ENCODE measurements at places on chromosomes 12 and 14.

DNA sequence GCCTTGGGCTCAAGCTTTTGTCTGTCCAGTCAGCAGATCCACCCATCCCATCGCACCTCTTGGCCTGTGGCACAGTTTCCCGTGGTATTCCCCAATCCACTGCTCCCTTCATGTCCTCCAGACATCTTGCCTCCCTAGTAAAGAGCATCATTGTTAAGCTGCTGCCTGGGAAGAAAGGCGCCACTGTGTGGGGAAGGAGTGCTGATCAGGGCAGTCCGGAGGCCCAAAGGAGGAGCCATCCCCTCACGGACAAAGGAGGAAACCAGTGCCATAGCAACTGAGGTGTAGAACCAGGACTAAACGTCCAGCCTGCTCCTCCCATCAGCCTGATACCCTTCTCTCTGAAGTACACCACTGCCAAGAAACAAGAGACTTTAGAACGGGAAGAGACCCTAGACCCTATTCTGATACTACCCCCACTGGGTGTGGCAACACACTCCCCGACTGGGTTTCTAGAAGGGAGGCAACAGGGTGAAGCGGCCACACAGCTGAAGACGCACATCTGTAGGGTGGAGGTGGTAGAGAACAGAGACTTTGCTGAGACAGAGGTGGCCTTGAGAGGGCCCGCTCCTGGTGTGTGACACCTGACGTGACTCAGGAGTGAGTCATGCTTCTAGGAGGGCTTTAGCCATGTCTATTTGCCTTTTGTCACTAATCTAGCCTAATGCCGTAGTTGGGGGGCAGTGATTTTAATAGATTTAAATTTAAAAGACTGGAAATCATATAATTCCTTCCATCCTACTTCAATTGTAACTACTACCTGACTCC, 185.0 kb downstream of the DPF3 start:
- no peak for DNase-seq

DNA sequence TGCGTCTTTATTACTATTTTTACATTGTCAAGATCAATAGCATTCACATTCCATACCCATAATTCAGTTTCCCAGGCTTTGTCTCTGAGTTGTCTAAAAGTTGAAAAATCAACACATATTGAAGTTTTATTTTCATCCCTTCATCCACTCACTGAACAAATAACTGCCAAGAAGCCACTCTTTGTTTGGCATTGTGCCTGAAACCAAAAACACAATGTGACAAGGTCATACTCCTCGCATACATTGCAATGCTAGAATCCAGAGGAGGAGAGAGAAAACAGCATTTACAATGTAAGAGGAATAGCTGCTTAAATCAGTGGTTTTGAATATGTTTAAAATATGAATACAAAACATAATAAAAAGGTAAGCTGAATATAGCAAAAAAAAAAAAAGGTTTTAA, 71.8 kb downstream of the CCDC60 start:
- no peak for DNase-seq

DNA sequence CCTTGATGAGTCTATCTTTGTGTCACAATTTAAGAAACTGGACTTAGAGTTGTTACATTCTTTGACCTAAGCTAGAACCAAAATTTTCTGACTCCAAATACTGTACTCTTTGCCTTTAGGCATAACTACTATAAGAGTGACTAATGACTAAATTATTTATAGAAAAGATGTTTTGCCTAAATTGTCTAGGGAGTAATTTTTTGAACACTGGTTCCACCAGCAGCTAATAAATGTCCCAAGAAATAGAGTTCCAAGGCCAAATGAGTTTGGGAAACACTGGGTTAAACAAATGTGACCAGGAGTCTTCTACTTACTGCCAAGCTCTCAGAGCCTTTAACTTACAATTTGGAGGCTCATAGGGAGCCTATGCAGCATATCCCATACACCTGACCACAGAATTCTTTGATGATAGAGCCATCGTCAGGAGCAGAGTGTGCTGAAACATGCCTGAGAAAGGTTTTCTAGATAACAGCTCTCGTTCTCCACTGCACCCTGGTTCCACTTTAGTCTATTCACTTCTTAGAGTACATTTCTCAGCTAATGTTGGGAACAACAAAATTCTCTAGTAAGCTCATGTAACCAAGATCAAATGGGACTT, 215.9 kb upstream of the HMGA2 start:
- no peak for DNase-seq

GRCh38 chr14:36105401-36105800, 71.1 kb downstream of the PTCSC3 start:
- no peak for DNase-seq

DNA sequence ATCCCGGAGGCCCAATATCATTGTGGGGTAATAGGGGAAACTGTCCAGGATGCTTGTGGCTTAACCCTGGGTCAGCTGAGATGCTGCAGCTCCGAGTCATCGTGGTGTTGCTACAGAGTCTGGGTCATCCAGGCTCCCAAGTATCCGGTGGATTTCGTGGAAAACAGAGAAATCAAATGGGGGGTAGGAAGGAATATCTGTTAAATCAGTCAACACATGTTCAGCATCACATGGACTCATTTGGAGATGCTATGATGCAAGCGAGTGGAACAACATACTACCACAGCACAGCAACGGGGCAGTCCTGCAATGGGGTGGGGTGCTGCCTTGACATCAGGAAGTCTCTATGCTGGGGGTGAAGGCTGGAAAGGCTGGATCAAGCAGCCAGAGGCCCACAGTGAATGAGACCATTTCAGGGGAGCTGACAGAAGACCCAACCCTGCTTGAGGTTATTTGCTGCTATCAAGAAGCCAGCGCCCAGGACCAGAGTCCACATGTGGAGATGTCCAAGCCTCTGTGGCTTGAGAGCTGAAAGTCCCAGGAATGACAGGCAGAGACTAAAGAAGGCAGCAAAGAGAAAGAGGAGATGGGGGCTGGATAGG, 22.9 kb downstream of the VDR start:
- no peak for DNase-seq

DNA sequence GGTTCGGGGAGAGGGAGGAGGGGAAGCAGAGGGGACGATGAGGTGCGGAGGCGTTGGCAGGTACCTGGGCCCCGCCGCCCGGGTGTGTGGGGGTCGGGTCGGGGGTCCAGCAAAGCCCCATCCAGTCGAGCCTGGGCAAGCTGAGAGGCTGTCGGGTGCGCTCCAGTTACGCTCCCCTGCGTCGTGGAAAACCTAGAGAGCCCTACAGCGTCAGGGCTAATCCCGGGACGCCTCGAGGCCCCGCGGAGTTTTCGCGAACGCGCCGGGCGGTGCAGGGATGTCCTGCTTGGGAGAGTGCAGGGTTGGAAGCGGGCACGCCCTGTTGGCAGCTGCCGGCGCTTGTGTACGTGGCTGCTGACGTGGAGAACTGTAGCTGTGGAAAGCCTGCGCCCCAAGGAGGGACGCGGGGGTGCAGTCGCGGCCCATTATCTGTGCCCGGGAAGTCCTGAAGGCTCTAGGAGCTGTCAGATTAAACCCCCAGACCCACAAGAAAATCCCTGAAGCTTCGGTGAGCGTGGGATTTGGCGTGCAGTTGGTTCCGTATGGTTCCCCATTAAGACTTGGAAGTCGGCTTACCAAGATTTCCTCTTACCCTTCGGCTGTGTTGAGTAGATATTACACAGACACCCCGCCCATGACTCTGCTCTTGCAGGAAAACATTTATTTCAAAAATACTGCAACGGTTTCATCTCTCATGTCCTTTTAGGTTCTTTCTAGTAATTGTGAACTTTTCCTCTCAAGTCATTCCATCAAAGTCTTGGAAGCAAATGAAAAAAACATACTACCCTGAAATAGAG, 11.3 kb upstream of the SLC38A2 start:
- DNase-seq: peak; percentile 56

GRCh38 chr14:33297565-33297964, 358.9 kb downstream of the NPAS3 start:
- DNase-seq: no peak

DNA sequence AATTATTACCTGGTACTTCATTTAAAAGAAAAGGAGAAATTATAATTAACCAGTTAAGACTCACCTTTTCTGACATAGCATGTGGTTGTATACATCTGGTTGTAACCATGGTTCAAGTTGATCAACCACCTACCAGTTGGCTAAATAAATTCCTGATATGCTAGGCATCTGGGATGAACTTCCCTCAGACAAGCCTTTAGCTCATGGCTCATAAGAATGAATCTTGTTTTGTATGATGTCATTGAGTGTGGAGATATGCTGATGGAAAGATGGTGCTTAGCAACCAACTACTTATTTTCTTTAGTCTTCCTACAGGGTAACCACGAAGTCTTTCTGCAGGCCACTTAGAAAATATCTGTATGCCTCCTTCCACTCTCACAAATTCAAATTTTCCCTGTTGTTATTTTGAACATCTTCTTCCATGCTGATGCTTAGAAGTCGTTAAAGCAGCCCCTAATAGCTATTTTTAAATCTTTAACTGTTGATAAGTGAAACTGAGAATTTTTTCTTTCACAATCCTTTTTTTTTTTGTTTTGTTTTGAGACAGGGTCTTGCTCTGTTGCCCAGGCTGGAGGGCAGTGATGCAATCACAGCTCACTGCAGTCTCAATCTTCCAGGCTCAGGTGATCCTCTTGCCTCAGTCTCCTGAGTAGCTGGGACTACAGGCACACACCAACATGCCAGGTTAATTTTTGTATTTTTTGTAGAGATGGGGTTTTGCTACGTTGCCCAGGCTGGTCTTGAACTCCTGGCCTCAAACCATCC, 51.9 kb upstream of the PTHLH start:
- no peak for DNase-seq

DNA sequence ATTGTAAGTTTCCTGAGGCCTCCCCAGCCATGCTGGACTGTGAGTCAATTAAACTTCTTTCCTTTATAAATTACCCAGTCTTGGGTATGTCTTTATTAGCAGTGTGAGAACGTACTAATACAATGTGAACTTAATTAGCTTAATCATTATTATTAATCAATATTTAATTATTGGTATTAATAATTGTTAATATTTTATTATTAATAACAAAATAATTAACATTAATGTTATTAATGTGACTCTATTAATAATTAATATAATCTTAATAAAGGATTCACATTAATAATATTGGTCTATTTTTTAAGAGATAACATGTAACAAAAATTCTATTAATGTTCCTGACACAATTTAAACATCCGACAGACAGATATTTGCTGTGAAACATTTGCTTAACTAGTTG, 164.9 kb upstream of the ATF7IP start:
- no peak for DNase-seq

GRCh38 chr14:65015391-65015790, 28.7 kb downstream of the FNTB start:
- DNase-seq: no peak

DNA sequence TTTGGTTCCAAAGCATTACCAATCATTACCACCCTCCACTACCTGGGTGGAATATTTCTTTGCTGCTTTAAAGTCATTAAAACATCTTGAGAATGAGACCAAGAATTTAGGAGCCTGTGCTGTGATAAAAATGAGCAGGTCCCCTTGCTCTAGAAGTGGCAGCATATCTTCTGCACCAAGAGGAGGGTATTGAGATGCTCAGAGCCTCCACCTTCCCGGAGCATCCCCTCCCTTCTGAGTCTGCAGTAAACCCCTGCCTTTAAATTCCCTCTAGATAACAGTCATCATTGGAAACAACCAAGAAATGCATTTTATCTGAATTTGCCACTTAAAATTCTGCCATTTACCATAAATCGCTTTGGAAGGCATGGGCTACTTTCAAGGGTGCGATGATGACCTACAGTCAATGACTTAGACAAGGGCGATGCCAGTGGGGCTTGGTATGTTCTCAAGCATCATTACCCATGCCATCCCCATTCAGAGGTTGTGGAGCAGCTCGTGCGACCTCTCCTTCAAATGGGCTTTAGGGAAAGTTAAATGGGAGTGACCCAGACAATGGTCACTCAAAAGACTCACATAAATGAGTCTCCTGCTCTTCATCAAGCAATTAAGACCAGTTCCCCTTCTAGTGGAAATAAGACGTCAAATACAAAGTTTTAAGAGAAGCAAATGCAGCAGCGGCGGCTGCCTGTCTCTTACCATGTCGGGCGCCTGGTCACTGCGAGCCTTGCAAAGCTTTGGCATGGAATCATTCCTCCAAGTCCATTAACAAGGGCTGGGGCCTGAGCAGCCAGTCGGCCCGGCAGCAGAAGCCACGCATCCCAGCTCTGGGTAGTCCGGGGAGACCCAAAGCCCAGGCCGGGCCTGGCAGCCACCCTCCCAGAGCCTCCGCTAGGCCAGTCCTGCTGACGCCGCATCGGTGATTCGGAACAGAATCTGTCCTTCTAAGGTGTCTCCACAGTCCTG, 334.5 kb downstream of the TMEM121 start:
- DNase-seq: no peak

DNA sequence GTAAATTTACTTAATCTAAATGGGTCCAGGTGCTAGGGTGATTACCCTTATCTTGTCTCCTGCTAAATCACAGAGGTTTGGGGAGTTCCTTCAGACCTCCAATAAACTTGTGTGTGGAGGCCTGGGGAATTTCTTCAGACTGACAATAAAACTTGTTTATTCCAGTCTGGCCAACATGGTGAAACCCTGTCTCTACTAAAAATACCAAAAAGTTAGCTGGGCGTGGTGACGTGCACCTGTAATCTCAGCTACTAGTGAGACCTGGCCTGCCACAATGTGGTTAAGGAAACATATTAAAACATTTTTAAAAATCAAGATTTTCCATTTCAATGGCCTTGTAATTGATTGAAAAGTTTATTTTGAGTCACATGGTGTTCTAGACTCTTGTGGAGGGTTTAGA, 126.9 kb upstream of the FGD4 start:
- no peak for DNase-seq

DNA sequence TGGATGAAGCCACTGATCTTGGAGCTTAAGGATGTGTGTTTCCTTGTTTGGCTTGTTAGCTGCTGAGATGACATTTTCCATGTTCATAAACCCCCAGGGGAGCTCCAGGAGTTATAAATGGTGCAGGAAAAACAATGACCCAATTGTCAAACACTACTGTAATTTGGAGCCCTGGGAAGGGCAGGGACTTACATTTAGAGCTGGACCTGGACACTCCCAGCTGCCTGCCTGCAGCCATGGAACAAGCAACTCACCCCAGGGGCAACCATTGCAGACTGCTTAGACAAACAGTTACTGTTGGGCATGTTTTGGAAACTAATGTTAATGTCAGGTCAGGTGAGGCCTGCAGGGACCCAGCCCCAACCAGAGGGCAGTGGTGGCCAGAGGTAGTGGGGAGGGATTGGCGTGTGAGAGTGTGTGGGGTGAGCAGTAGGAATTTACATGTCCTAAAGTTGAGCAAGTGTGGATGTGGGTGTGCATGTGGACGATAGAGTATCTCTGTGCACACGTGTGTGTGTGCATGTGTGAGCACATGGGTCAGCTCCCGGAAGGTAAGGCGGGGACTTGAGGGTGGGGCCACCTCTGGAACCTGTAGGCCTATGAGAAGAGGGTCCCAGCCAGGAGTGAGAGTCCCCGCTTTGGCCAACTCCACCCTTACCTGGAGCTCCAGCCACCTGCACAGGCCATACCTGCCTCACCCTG, 86.4 kb upstream of the NOS1 start:
- no peak for DNase-seq

- no peak for DNase-seq
Measured at GRCh38 chr12:16359512-16360491, 12.4 kb downstream of the MGST1 start.

GRCh38 chr12:56241424-56242303, 11.8 kb downstream of the SLC39A5 start:
- DNase-seq: no peak

- peak; percentile 48 for DNase-seq
Measured at GRCh38 chr12:52061470-52062166, 8.2 kb upstream of the ATG101 start.

GRCh38 chr14:36513012-36513420, 7.0 kb downstream of the NKX2-1 start:
- no peak for DNase-seq

GRCh38 chr14:102370305-102370809, 7.6 kb downstream of the TECPR2 start:
- no peak for DNase-seq

- DNase-seq: no peak
Measured at GRCh38 chr12:79275631-79276030, 411.1 kb downstream of the SYT1 start.

Data from activated CD4-positive, alpha-beta T cell treated with anti-CD3 and anti-CD28 coated beads for 1 hour (primary cell).